ENCODE measurements at places on chromosomes 16 and 17.

- DNase-seq: no peak
Observed at GRCh38 chr17:72382971-72383722, 262.3 kb downstream of the SOX9 start.

DNA sequence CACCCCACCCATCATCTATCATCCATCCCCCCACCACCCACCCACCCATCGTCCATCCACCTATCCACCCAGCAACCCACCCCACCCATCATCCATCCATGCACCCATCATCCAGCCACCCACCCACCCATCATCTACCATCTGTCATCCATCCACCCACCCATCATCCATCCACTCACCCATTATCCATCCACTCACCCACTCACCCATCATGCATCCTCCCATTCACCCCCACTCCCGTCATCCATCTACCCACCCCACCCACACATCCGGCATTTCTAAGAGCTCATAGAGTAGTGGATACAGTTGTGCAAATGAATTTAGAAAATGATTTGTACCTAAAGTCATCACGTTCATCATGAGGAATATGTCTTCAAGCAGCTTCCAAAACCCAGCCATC is 405.1 kb downstream of the SNX29 start:
- DNase-seq: no peak

GRCh38 chr17:9233271-9233599 is 211.9 kb downstream of the NTN1 start:
- no peak for DNase-seq

DNA sequence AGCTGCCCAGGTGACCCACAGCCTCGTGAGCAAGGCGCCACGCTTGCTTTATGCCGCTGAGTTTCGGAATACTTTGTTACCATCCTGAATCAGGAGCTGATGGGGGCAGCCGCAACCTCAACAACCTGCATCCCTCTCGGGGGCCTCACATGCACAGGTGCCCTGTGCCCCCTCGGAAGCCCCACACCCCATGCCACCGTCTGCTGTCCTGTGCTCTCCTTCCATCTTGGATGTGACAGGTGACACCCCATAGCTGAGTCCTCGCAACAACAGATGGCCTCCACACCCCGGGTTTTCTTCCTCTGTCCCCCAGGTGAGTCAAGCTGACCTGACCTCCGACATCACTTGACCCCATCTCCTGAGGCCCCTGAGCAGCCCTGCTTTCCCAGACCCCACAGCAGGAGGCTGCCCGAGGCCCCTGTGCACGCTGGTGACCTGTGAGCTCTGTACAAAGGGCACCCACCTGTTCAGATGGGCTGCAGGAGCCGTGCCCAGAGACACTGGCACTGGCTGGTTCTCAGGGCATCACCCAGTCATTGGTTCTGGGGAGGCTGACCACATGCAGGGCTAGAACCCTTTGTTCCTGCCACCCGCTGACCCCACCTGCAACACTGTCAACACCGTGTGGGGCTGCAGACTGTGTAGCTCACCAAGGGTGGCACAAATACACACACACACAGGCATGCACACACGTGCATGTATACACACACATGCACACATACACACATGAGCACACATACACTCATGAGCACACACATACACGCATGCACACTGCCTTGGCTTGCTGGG is 57.7 kb downstream of the RMI2 start:
- no peak for DNase-seq

DNA sequence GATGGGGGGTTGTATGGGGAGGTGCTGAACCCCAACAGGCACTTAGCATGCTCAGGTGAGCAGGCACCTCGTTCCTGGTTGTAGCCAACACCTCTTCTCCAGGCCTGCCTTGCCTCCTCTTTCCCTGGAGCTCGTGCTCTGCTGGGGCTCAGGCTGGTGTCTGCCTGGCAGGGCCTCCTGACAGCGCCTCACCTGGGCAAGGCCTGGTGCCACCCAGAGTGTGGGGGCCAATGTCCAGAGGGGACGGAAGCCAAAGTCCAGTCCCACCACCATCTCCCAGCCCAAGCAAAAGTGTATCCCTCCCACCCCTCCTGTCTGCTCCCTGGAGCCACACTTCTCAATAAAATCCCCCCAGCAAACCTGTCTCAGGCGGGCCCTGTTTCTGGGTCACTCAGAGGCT is 304.2 kb upstream of the TNRC6C start:
- DNase-seq: no peak

DNA sequence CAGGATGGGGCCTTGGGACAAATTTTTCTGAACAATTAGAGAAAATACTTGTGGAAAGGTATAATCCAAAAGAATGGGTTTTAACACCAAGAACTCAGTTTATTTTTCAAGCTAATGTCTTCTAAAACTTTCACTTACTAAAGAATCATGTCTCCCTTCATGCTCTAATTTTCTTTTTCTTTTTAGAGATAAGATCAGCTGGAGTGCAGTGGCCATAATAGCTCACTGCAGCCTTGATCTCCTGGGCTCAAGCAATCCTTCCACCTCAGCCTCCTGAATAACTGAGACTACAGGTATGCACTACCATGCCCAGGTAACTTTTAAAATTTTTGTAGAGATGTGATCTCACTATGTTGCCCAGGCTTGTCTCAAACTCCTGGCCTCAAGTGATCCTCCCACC is 5.5 kb downstream of the OR4D1 start:
- DNase-seq: no peak

- DNase-seq: no peak
Observed at GRCh38 chr17:53900951-53901350, 78.2 kb downstream of the KIF2B start.

DNA sequence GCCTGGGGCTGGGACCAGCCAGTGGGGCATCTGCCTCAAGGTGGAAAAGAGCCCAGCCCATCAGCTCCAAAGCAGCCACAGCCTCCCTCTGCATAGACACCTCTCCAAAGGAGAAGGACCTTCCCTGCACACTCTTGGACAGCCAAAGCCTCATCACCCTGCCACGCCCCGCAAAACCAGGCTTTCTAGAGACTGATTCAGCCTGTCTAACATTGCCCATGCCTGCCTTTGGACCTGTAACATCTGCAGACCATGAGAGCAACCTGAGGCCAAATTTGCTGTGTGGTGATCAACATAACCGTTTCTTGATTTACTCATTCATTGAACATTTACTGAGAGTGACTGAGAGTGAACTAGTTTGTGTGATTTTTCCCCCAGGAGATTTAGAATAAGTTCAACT is 219.7 kb upstream of the HSBP1 start:
- no peak for DNase-seq

Measured in inflammatory macrophage treated with lipopolysaccharide for 1 hour (primary cell).